ENCODE measurements at places on chromosomes 5 and 9. TPM values are rescaled to one million over a fixed set of nuclear protein-coding genes. Genes with fewer than 3 reads are reported as not detected.
A peak's percentile ranks its signal among the peaks of the same experiment; 100 is the strongest.

The ENTPD2 gene
- 0.52 TPM for polyA plus RNA-seq

The SPINK1 gene
- not detected for polyA plus RNA-seq

The NR2F1 gene
- not detected for polyA plus RNA-seq

DNA sequence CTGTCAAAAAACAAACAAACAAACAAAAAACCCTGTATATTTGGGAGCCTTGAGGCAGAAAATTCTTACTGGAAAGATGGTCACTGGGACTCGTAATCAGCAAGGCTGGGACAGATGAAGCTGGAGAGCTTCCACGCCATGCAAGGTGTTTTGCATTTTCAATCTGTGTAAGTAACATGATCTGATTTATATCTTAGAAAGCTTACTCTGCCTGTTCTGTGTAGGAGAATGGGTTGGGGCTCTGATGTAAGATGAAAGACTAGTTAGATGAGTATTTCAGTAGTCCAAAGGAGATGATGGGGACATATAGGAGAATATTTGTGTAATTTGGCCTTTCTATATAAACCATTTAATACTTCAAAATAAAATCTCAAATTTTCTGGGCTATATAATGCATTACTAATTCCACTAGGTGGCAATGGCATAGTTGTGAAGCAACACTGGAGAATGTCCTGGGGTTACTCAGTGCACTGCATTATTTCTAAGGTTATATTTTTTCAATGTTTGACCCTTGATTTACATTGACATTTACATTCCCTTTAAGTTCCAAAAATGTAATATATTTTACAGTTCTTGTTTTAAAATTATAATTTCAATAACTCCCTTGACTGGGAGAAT lies 21.9 kb upstream of the FSD1L start:
- no peak for DNase-seq

GRCh38 chr5:17882760-17883488 lies 248.7 kb downstream of the TAF11L14 start:
- peak; percentile 80 for DNase-seq

DNA sequence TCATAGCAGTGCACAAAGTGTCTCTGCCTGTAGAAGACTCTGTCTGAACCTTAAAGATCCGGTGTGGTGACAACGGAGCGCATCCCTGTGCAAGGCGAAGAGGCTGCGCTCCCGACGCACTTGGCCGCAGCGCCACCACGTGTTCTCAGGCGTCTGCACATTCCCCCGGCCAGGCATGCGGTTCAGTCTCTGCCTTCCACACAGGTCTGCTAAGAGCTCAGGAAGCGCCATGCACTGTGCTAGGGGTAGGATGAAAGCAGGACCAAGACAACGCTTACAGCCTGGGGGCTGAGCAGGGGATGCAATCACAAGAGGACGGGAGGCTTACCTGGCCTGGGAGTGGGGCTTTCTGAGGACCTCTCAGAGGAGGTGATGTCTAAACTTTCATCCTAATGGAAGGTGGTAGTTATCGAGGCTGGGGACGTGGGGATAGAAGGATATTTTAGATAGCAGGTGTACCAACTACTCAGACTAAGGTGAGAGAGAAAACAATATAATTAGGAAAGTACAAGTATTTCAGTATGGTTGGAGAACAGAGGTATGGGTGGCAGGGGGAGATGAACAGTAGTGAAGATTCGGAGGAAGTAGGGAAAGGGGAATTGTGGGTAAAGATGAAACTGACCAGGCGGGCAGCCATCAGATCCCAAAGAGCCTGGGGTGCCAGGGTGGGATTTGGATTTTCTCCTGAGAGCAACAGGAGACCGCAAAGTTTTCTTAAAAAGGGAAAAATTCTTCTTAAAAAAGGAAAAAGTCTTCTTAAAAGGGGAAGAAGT lies 13.3 kb downstream of the CAPSL start:
- no peak for DNase-seq

GRCh38 chr5:160271396-160271795 lies 41.0 kb downstream of the CCNJL start:
- no peak for DNase-seq

GRCh38 chr5:139512786-139513390 lies 30.3 kb upstream of the STING1 start:
- DNase-seq = no peak

GRCh38 chr5:78543292-78543691 lies 105.3 kb downstream of the LHFPL2 start:
- no peak for DNase-seq

DNA sequence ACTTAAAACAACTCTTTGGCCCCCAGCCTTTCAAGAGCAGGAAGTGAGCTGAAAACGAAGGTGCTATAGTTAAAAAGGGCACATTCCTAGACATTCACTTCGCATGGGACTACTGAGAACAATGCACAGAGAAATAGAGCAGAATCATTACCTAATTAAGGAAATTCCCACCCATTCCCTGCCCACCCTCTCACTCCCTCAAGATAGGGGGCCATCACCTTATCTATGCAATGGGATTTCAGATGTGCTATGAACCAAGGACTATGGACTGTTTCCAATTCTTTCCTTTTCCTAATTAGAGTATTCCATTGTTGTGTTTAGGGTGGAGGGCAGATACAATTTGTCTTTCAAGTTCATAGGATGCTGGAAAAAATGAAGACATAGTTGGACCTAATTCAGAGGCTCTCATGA lies 476.8 kb downstream of the CETN3 start:
- no peak for DNase-seq

- peak; percentile 59 for DNase-seq
These were observed 162.2 kb downstream of the GLIS3 start for GRCh38 chr9:4137681-4138099.

- no peak for DNase-seq
These were observed 4.3 kb downstream of the SHC3 start for GRCh38 chr9:89174291-89174690.

- no peak for DNase-seq
These were observed 126.6 kb upstream of the BASP1 start for GRCh38 chr5:17090839-17091238.

- no peak for DNase-seq
These were observed 50.8 kb downstream of the SERINC5 start for GRCh38 chr5:80204808-80205614.

Data from keratinocyte (primary cell).